ENCODE measurements at places on chromosomes 6 and 20. TPM values are rescaled to one million over a fixed set of nuclear protein-coding genes. Genes with fewer than 3 reads are reported as not detected.

GRCh38 chr6:133348846-133349245 is 107.7 kb downstream of the EYA4 start:
- no peaks in the 10 kb centered on the region for H3K36me3 ChIP-seq
- H3K4me1 ChIP-seq, result no peaks in the 10 kb centered on the region

- no peak overlapping the region for H3K4me3 ChIP-seq
- no peak overlapping the region for H3K27ac ChIP-seq
- H3K27me3 ChIP-seq, result no peaks in the 10 kb centered on the region
- no peaks in the 10 kb centered on the region for H3K4me1 ChIP-seq
- H3K36me3 ChIP-seq, result no peaks in the 10 kb centered on the region
These were observed 71.6 kb downstream of the TFAP2A start for GRCh38 chr6:10343320-10343719.

DNA sequence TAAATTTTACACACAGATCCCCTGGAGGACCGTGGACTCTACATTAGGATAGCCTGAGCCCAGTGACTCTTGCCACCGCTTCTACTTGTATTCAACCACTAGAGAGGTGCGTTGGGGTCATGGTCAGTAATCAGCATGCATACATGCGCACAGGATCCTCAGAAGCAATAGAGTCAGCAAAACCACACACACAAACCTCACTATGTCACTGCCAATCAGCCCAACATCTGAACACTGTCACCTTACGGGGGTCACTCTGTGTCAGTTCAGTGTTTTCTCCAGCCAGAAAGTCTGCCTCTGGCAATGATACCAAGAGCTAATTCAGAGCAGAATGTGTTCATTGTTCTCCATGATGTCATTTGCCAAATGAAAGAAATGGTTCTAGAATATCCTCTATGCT is 225.3 kb downstream of the KHDC1L start:
- DNase-seq, result no peak

DNA sequence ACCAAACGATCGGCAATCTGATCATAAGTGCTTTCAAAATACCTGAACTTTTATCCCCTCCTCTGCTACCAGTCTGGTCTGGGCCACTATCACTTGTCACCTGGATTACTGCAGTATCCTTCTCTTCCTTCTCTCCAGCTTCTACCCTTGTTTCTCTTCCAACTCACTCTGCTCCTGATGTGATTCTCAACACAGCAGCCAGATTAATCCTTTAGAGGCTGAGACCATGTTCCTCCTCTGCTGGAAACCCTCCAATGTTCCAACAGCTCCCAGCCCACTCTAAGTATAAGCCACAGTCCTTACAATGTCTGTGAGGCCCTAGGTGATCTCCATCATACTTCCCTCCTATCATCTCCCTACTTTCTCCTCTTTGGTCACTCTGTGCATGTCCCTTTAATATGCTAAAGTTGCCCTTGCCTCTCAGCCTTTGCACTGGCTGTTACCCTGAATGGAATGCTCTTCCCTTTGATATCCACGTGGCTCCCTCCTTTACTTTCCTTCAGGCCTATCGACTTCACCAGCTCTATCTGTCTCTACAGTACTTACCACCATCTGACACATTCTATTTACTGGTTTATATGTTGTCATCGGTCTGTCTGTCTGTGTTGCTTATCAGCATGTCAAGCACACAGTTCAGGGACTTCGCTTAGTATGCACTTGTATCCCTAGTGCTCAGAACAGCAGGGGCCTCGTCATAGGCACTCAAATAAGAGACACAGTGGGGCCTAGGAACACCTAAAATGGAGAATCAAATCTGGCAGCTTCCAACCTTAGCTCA is 35.0 kb upstream of the RNF24 start:
- no peak overlapping the region for H3K4me3 ChIP-seq
- no peak for DNase-seq
- no peak overlapping the region for H3K27ac ChIP-seq
- no peaks in the 10 kb centered on the region for H3K27me3 ChIP-seq
- no peaks in the 10 kb centered on the region for H3K36me3 ChIP-seq

DNA sequence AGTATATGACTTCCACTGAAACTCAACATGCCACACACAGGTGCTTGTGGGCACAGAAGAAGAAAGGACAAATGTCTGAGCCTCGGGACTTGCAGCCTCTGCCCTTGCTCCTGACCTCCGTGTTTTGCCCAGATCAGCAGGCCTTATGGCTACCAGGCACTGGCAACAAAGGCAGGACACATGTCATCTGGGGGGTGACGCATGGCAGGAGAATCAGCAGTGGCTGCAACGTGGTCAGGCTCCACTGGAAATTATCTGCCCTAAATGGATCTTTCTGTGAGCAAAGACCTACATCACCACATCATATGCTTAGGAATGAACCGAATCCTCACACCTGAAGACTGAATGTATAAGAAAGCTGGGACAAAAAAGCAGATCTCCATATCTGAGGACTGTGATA is 78.9 kb downstream of the ELOVL5 start:
- H3K27ac ChIP-seq, result no peak overlapping the region
- no peak for DNase-seq
- no peaks in the 10 kb centered on the region for H3K27me3 ChIP-seq
- H3K4me1 ChIP-seq, result peaks cover 11% of the 10 kb centered on the region
- peaks cover 62% of the 10 kb centered on the region for H3K36me3 ChIP-seq

Gene DDX39B
- total RNA-seq, result 547 TPM

DNA sequence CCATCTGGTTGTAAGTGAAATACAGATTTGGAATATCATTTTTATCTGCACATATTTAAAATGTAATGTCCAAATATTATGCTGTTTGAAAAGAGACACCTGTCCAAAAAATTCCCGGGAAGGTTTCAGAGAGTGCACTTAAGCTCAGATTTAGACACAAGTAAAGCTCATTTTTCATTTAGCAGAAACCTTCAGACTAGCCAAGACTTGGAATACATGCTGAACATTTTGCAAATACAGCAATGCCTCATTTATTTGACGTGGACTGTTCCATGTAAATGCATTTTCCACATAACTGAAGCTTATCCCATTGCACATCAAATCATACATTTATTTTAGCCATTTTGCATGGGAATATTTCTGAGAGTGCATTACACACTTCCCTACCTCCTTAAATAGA is 280.7 kb downstream of the ZNF217 start:
- DNase-seq, result no peak
- peaks cover 2% of the 10 kb centered on the region for H3K27me3 ChIP-seq
- no peak overlapping the region for H3K27ac ChIP-seq
- H3K36me3 ChIP-seq, result peaks cover 14% of the 10 kb centered on the region
- H3K4me3 ChIP-seq, result no peak overlapping the region

Gene SNAI1
- not detected for total RNA-seq

Measured in activated CD4-positive, alpha-beta memory T cell treated with anti-CD3 and anti-CD28 coated beads for 36 hours (primary cell).